ENCODE measurements at places on chromosomes 2 and 18.

- DNase-seq, result no peak
These were observed 27.2 kb upstream of the MYCN start for GRCh38 chr2:15913146-15913545.

DNA sequence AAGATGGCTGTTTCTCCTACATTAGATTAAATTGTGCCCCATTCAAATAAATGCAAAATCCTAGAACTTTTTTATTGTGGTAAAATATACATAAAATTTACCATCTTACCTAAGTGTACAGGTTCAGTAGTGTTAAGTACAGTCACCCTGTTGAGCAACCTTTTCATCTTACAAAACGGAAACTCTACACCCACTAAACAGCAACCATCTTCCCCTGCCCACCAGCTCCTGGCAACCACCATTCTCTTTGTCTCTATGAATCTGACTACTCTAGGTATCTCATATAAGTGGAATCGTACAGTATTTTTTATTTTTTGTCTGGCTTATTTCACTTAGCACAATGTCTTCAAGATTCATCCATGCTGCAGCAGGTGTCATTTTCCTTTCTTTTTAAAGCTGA, 53.0 kb downstream of the ASXL2 start:
- no peak for DNase-seq

DNA sequence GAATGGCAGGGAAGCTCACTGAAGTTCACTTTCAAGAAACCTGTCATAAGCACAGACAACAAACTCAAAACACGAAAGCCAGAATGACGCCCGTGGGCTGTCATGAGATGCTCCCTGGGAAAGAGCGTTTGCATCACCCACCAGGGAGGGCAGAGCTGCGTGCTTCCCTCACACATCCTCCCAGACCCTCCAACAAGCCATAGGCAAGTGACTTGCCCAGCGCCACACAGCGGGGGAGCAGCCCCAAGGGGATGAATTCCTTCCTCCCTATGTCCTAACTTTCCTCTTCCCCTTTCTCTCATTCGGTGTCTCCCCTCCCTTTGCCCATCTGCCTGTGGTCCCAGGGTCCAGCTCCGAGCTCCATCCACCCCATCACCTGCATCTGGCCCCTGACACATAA, 10.7 kb downstream of the BIN1 start:
- DNase-seq, result no peak

DNA sequence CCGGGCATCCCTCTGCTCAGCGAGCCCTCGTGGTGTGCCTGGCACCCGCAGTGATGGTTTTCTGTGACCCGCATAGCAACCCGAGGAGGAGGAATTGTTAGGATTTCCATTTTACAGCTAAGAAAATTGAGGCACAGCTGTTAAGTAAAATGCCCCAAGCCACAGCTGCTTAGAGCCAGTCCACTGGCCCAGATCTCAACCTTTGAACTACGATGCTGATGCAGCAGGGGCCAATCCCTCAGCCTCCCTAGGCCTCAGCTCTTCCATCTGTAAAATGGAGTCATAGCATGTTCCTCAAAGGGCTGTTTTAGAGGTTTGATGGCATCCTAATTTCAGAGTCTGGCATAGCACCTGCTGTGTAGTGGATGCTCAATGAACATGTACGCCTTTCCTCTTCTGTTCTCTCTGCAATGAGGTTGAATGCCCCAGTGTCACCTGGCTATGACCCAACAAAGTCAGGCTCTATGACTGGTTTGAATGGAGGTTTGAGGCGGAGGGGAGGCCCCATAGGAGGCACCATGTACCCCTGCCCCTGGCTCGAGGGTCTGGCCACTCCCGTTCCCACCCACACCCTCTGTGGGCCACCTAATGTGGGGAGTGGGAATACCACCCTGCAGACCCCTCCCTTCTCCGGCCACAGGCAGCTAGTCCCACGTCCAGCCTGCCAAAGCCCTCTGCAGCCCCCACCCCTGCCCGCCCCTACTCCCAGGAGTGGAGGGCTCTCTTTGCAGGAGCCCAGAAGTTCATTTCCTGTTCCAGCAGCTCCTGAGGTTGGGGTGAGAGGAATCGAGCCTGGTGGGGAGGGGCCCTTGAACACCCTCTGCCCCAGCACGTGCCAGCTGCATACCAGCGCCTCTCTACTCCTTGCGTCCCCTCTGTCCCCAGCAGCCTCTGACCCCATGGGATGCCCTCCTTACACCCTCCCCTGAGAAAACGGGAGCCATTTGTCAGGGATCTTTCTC, 31.0 kb downstream of the INHBB start:
- DNase-seq, result no peak

DNA sequence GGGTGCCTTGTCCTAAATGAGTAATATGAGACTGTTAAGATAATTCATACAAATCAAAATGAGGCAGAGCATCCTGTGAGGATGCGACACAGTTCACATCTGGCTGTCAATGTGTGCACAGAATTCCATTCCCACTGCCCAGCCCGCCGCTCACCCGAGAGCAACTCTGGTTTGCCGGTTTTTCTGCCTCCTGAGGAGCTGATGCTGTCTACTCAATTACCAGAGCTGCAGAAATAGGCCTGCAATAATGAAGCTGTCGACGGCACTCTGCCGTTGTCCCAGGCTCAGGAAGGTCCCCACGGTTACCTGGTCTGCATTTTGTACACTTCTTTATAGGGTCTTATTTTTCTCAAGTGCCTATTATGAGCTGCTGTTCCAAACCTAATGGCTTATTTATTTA, 55.7 kb upstream of the LYPD1 start:
- no peak for DNase-seq

- DNase-seq, result no peak
These were observed 27.2 kb upstream of the COBLL1 start for GRCh38 chr2:164868563-164869419.

- DNase-seq, result no peak
These were observed 34.2 kb upstream of the EN1 start for GRCh38 chr2:118881490-118882129.

DNA sequence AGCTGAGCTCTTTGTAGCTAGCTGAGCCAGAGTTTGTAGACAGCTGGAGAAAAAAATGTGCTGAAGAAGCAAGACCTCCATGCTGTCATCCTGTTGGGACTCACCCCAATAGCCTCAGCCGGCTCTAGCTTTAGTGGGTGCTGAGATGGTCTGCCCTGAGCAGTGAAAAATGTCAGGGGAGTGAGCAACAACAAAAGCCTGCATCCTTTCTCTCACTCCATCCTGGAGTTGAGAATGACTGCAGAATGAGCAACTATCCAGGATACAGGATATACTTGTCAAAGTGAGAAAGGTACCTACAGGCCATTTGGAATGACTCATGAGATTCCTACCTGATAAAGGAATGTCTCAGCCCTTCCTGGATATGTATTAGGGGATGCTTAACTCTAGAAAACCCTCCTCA, 146.1 kb upstream of the DLX2 start:
- no peak for DNase-seq

DNA sequence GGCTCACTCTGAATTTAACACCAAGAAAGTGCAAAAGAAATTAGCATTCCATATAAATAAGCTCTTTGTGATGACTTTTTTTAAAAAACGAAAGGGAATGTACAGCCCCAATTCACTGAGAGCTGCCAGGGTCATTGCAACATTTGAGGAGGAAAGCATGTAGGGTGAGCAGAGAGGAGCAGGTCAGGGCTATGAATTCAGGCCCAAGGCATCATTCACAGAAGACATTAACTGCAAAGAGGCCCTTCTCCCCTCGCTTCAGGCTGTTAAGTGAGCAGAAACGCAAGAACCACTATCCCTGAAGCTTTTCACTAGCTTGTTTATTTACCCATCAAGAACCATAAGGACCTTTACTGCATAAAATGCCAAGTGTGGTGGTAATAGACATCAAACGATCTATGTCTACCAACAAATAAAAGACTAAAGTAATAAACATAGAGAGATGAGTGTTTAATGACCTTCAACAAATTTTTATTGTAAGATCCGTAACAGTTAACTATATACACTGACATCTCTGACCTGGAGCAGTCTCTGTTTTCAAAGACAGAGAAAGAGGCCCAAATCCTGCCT, 333.1 kb upstream of the HNRNPA3 start:
- DNase-seq, result no peak

DNA sequence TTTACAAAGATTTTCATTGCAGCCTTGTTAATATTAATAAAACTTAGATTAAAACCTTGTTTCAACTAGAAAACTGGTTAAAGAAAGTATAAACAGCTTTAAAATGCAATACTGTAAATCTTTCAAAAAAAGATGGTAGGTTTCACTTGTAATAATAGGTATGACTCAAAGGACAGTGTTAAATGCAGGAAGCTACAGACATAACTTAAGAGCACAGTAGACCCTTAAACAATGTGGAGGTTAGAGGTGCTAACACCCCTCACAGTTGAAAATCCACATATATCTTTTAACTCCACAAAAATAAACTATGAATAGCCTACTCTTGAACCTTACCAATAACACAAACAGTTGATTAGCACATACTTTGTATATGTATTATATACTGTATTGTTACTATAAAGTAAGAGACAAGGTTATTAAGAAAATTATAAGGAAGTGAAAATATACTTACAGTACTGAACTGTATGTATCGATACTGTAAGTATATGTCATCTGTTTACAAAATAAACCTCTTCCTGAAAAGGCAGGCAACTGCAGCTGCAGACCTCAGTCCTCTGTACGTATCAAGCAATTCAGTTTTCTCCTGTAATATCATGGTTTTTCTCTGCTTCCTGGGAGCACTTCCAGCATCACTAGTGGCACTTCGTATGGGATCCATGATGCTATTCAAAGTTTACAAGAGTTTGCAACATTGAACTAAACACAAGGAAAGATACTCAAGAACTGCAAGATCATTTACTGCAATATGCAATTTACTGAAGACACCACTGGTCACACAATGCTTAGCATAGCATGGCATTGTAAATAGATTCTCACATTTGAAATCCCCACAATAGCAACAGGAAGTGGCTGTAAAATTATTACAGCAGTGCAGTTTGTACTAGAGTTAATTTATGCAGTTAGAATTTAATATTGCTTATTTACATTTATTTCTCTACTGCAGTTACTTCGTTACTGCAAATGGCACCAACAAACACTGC, 610.5 kb upstream of the LRRTM4 start:
- DNase-seq, result no peak

DNA sequence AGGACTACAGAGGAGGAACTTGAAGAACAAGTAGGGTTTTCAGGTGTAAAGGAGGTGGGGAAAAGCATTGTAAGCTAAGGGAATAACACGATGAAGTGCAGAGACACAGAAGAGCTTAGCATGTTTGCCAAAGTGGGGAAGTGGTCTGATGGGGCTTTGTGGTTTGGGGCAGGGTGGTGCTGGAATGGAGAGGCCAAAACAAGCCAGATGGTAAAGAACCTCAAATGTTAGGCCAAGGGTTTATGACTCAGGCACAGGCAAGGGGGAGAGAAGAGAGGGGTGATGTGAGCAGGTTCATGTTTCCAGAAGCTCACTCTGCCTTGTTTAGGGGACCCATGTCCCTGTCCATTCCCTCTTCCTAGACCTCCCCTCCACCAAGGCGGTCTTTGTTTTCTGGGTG, 104.5 kb upstream of the YWHAQ start:
- DNase-seq, result no peak

- no peak for DNase-seq
These were observed 84.7 kb downstream of the TCF4 start for GRCh38 chr18:55503167-55503820.

DNA sequence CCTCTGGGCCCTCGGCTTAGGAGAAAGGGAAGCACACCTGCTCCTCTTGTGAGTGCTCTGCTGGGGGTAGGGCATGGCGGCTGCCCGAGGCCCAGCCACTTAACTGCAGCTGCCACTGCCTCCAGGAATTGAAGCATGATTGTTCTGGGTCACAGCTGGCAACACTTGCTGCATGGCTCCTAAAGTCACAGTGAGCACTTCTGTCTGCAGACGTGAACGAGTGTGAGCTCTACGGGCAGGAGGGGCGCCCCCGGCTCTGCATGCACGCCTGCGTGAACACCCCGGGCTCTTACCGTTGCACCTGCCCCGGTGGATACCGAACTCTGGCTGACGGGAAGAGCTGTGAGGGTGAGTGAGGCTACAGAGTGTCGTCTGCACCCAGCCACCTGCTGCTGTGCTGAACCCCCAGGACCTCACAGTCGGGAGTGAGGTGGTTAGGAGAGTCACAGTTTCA, 44.4 kb downstream of the FBLN7 start:
- no peak for DNase-seq

GRCh38 chr18:26103579-26103978, 13.2 kb upstream of the SS18 start:
- no peak for DNase-seq

GRCh38 chr2:127411653-127412369, 6.4 kb upstream of the PROC start:
- no peak for DNase-seq

DNA sequence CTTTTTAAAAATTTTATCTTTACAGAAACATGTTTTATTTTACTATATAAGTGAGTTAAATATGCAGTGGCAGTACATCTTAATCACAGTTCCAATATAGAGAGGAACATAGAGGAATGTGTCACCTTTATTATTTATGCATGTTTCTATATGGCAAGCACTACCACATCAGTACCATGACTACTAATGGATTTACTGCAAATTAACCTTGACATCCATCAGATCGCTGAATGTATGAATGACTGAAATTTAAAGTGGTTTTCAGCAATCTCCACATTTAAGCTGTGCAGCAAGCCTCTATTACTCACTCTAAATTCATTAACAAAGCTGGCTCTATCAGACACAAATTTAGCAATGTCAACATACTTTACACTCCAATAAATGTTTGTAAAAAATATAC, 790.6 kb downstream of the NRXN1 start:
- no peak for DNase-seq

DNA sequence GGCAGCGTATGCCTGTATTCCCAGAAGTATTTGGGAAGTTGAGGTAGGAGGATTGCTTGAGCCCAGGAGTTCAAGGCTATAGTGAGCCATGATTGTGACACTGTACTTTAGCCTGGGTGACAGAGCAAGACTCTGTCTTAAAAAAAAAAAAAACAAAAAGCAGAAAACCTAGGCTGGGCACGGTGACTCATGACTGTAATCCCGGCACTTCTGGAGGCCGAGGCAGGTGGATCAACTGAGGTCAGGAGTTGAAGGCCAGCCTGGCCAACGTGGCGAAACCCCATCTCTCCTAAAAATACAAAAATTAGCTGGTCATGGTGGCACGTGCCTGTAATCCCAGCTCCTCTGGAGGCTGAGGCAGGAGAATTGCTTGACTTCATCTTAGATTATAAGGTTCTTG, 46.4 kb downstream of the MTA3 start:
- DNase-seq, result no peak

DNA sequence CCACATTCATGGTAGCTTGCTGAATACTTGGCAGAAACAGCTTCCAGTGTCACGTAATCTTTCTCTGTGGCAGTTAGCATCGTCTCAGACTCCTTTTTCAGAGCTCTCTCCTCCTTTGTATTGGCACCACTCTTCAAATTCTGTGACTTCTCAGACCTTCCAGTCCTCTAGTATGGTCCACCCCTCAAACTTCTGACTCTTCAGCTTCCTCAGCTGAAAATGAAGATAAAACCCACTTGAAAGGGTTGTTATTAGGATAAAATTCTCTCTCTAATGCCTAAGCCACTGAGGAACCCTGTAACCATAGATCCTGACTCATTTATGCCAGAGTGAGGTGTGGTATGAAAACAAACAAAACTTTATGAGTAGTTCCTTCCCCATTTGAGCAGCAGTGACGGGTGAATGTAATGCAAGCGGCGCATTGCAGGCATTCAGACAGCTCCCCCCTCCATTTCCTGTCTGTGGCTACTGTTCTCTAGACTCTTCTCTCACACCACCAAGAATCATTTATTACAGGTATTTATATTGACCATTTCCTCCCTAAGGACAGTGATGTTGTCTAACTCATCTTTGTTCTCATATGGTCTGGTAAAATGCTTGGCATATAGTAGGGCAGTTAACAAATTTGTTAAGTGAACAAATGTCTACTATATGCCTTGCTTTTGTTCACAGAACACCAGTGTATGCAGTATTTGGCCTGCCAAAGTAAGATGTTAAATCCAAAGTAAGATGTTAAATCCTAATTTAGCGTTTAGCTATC, 35.3 kb downstream of the GALNT1 start:
- peak; percentile 45 for DNase-seq

Data from BJ (cell line).